Astrocyte (in vitro differentiated cells and primary cell): ENCODE measurements at places on chromosomes 3 and 15. TPM values are rescaled to one million over a fixed set of nuclear protein-coding genes. Genes with fewer than 3 reads are reported as not detected.

GRCh38 chr3:17023006-17023664 is 138.4 kb downstream of the PLCL2 start:
- DNase-seq = peak; percentile 8

CTSH gene
- total RNA-seq = 4.1 and 5.7 TPM in 2 replicates

DNA sequence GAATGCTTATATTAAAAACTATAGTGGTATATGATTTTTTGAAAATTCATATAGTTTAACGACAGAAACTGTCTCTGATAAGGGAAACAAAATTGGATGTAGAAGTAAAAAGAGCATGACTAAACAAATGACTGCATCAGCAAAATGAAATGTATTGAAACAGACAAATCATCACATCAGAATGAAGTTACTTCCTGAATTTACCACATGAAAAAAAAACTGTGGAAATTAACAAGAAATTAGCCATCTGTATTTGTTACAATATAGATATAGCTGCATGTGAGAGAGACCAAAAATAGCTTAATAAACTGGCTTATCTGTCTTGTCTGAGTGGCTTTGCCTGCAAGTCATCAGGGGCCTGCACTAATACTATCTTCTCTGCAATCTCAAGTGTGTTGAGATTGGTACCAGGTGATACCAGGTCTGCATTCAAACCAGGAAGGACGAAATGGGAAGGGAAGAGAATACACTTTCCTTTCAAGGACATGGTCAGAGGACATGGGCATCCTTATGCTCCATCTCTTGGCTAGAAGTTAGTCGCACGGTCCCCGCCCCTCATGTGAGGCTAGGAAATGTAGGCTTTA is 388.7 kb downstream of the GRM7 start:
- DNase-seq = peak; percentile 51

VGLL3 gene
- 53.8 and 63.7 TPM in 2 replicates for total RNA-seq

- no peak for DNase-seq
These were observed 41.2 kb upstream of the PIAS1 start for GRCh38 chr15:68012911-68013310.

GRCh38 chr15:34031987-34032760 is 6.8 kb downstream of the AVEN start:
- no peak for DNase-seq

IQCF6 gene
- not detected in 2 replicates for total RNA-seq

- DNase-seq = no peak
These were observed 428.5 kb downstream of the OCA2 start for GRCh38 chr15:27670486-27671209.

DNA sequence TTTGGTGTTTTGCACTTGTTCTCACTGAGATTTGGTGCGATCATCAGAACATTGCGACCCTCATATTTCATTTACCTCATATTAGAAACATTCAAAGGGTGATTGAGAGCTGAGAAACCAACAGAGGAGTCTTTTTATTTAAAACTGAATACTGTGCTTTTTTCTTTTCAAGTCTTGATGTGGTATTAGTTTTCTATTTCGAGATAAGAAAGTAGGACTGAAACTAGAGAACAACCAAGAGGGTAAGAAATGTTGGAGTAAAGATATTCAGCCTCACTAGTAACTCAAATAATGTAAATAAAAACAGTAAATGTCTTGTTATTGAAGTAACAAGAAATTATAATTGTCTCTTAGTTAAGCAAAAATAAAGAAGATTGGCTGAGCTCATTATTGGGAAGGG is 26.5 kb downstream of the EFHB start:
- no peak for DNase-seq

VEPH1 gene
- total RNA-seq = 9.3 and 9.4 TPM in 2 replicates

DNA sequence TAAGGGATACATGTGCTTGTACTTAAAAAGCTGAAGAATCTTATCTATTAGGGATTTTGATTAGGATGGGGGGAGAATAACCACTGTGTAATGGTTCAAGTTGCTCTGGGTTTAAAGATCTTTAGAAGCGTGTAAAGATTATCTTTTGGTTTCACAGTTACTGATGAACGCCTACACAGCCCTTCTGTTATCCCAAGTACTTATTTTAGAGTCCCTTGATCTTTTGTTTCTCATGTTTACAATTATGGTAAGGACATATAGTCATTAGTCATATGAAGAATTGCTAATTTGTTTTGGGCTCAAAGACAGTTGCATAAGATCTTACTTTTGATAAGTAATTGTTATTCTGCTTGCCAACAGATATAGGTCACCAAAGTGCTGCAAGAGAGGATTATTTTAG is 160.1 kb downstream of the PLCL2 start:
- no peak for DNase-seq

DNA sequence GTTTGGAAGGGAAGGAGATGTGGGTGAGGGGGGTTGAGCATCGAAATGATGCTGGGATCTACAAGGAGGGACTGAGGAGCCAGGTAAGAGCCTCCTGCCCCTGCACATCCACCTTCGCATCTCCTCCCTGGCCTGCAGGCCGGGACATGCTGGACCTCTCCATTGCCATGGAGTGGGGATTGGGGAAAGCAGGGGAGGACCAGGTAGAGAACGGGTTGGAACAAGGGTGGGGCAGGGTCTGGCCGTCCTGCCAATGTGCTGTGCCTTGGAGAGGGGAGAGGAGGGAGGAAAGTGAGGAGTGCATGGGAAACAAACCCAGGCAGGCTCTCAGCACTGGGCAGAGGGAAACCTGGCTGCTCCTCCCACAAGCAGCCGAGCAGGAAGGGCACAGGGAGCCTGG is 10.6 kb downstream of the PLA2G4B start:
- DNase-seq = no peak

DNA sequence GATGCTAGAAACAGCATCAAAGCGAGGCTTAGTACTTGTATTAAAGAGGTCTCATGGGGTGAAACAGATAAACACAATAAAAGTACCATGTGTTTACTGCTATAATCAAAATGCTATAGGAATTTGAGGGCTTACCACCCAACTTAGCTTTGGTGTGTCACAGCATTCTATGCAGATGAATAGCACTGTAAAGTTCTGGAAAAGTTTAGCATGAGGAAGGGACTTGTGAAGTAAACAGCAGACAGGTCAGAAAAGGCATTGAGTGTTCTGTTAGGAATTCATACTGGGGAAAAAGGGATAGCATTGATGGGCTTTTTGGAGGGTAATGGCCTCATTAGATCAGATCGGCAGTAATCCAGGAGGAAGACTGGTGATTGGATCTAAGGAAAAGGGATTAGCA is 505.3 kb downstream of the NLGN1 start:
- no peak for DNase-seq

DNA sequence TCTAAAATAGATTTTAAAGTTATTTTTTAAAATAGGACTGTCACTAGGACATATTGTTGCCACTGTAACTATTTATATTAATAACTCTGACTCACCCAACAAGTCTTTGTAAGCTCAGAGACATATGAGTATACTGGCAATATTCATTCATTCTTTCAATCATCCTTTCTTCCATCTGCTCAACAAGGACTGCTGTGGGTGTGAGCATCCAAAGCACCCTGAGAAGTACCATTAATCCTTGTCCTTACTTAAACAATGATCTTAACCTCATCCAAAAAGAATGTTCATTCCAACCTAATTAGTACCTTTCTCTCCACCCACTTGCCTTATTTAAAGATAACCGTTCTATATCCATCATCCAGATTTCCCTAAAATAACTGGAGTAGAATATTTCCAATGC is 94.2 kb upstream of the PPP2R3A start:
- peak; percentile 78 for DNase-seq

DNA sequence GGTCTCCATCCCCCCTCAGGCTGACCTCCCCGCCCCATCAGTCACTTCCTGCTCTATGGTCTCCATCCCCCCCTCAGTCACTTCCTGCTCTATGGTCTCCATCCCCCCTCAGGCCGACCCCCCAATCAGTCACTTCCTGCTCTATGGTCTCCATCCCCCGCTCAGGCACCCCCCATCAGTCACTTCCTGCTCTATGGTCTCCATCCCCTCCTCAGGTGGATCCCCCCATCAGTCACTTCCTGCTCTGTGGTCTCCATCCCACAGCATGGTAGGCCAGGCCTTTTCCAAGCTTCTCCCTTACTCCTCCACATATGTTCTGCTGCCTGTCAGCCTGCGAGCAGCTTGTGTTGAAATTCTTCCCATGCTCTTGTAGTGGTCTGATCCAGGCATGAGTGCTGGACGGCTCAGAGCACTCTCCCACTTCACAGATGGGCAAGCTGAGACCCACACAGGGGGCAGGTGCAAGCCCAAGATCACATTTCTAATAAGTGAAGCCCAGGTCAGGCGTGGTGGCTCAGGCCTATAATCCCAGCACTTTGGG is 36.8 kb downstream of the BDH1 start:
- DNase-seq = no peak

GOLGA8T gene
- total RNA-seq = 0.32 TPM in 1 of 2 replicates, not detected in the other

DNA sequence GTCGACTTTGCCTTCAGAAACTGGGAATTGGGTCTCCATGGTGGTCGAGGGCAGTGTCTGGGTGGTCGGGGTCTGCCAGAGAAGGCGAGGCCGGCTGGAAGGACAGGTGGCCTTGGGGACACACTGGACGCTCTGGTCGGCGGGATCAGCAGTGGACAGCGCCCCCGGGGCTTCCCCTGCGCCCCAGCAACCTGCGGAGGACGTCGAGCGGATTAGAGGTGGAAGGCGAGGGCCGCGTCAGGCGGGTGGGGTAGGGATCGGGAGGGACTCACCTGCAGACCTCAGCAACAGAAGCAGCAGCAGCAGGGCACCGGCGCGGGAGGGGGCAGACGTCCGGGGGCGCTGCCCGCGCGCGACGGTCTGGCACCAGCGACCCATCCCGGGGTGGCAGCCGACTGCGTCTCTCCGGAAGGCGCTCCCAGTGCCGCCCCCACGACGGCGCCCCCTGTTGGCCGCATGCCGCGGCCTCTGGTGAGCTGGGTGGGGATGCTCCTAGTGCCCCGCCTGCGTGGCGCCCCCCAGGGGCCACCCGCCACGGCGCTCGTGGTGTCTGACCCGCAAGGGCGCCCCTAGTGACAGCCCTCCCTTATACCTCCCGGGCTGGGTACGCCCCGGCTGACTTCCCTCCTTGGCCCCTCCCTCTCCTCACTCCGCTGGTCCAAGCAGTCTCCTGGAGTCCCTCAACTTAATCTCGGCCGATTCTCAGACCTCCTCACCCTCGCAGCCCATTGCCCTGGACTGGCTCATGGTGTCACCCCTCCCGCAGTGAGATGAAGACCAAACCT is at the start of gene PRSS50:
TSS of gene PRSS50 (minus strand) at position 423 of the 785 bp plus-strand sequence. CDS start at position 378, 45 bp downstream.
- no peak for DNase-seq

DNA sequence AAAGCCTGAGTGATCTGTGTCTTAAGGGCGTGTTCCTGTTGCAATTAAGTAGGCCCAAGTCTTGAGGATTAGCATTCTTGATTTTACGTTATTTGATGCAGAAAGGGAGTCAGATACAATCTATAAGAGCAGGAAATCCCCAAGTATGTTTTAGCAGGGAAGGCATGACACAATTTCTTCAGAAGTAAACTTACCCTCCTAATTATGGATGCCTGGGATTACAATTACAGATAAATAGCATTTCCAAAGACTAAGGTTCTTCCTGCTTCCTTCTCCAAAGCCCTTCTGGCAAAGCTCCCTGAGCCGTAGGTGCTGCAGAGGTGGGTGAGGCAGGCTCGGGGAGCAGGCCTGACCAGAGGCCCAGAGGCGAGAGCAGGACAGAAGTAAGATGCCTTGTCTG is 34.9 kb upstream of the ST6GAL1 start:
- DNase-seq = no peak

- DNase-seq = no peak
These were observed 79.6 kb downstream of the PCOLCE2 start for GRCh38 chr3:142809259-142809658.

DNA sequence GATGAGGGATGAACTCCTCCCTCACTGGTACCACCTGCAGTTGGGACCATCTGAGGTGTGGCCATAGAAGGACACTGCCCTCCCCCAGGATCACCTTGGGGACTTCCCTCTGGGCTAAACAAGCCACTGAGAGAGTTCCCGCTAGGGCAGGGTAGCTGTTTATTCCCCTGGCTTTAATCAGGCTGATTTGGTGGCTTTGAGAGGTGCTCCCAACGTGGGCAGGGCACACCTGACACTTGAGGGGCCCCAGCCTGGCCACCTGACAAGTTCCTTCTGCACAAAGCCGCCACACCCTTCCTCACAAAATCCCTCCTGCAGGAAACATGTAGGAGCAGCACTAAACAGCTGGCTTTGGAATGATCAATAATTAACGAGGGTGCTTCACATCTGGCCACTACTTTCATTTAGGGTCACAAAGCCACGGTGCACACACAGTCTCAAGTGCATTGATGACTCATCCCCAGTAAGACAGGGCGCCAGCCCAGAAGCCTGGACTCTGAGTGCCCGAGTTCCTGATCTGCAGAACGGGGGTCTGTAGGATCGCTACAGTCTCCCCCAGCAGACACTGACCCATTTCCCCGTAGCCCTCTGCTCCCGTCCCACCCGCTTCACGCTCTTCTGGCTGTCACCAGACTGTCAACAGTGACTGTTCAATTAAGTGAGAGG is 75.1 kb downstream of the ATP10A start:
- DNase-seq = peak; percentile 48

SLC9A9 gene
- total RNA-seq = 1.5 and 4.0 TPM in 2 replicates

EOMES gene
- total RNA-seq = not detected in 2 replicates

CCNB2 gene
- total RNA-seq = 5.9 and 7.9 TPM in 2 replicates

GRCh38 chr3:106018102-106018501 is 149.3 kb upstream of the CBLB start:
- DNase-seq = no peak

DNA sequence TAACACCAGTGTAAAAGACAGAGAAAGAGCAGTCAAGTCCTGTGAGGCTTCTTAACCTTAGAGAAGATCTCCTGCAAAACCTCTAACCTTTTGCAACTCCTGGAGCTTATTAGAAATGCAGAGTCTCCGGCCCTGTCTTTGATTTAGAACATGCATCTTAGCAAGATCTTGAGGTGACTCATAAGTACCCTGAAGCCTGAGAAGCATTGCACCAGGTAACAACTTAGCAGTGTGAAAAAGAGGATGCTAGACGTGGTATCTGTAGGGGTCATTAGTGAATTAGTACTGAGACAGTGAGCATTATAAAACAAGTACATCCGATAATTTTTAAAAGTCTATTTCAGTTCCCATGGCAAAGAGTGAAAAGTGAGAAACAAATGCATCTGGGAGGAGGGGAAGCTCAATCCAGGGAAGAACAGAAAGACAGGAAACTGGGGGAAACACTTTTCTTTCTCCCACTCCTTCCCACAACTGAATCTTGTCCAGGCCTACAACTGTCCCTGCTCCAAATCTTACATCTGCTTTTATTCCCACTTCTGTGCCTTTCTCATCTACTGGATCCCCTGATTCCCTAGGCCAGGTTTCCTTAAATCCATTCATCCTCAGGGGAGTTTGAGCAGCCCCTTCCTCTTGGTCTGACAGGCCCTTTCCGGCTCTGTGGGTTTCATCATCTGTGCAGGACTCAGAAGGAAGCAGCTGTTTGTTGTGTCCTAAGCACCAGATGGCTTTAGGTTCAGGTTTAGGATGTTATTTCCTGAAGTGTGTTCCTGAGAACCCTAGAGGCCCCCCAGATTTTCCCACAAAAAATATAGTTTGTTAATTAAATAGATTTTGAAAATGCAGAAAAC is 128.1 kb upstream of the IL12A start:
- no peak for DNase-seq

- DNase-seq = no peak
These were observed 169.4 kb downstream of the ALDH1A2 start for GRCh38 chr15:57896114-57896513.

RAB27A gene
- 17.8 and 18.8 TPM in 2 replicates for total RNA-seq

AHSG gene
- not detected in 2 replicates for total RNA-seq

- no peak for DNase-seq
These were observed 124.0 kb upstream of the STT3B start for GRCh38 chr3:31408720-31409119.
